ENCODE measurements at places on chromosomes 5 and 9.

- no peak for DNase-seq
Measured at GRCh38 chr5:107365320-107366109, 305.2 kb downstream of the EFNA5 start.

GRCh38 chr9:122107291-122107805, 14.2 kb upstream of the TTLL11 start:
- DNase-seq: no peak

GRCh38 chr5:142857405-142857804, 87.2 kb downstream of the ARHGAP26 start:
- DNase-seq: no peak

GRCh38 chr9:69385581-69386033, 60.6 kb downstream of the ENTREP1 start:
- no peak for DNase-seq

- DNase-seq: no peak
Measured at GRCh38 chr9:29066141-29066640, 1492.9 kb upstream of the C9orf72 start.

GRCh38 chr9:87766697-87767096, 40.8 kb downstream of the CTSL start:
- DNase-seq: no peak

DNA sequence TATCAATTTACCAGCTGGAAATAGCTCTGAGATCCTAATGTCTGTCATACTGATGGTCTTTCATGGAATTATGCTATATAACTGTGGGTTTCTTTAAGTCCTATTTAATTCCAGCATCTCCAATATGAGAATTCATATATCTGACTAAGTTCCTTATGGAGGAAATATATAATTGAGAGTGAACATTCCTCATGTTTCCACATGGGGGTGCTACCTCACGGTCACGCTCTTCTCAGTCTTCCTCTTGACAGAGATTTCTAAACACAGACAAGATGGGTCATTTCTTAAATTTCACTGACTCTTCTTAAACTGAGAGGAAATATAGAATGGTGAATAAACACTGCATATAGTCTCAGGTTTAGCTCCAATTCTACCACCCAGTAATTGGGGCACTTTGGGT, 212.1 kb downstream of the SLF1 start:
- no peak for DNase-seq

GRCh38 chr9:40909821-40910220, 218.7 kb downstream of the FOXD4L6 start:
- no peak for DNase-seq
